C1 segment of cervical spinal cord (tissue), 14 donors: ENCODE measurements at places on chromosomes 6 and 20.

GRCh38 chr20:52383995-52384621 is 192.5 kb upstream of the ZFP64 start:
- DNase-seq: no peak

DNA sequence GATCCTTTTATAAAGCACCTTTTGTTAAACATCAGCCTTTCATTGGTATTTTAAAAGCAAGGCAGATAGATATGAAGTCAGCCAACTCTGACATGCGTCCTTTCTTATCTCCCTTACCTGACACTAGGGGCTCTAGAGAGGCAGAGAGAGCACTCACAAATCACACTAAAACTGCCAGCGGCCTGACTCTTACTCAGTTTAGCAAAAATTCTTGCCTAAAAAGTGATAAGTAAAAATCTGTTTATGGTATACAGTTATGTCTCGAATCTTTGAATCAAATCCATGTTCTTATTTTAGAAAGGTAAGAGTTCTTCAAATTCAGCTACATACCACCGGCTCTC is 10.4 kb upstream of the TDRD6 start:
- DNase-seq: no peak

- no peak for DNase-seq
Observed at GRCh38 chr6:70673054-70673453, 5.4 kb downstream of the SMAP1 start.

DNA sequence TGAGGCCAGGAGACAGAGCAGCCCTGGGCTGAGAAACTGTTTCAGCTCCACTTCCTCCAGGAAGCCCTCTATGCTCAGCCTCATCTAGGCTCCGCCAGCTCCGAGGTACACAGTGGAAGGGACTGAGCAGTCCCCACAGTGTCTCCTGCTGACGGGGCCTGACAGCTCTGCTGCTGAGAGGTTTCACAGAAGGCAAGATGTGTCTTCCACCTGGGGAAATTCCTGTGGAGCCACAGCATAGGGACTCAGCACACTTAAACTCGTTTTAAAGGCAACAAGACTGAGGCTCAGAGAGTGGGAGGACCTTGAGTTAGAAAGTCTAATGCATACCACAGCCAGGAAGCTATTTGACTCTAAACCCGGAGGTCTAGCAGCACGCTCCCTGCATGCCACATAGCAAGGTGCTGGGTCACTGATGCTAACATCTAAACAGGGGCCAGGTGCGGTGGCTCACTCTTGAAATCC is 6.8 kb downstream of the ADA start:
- no peak for DNase-seq

GRCh38 chr6:55636406-55637102 is 57.6 kb upstream of the HMGCLL1 start:
- no peak for DNase-seq

DNA sequence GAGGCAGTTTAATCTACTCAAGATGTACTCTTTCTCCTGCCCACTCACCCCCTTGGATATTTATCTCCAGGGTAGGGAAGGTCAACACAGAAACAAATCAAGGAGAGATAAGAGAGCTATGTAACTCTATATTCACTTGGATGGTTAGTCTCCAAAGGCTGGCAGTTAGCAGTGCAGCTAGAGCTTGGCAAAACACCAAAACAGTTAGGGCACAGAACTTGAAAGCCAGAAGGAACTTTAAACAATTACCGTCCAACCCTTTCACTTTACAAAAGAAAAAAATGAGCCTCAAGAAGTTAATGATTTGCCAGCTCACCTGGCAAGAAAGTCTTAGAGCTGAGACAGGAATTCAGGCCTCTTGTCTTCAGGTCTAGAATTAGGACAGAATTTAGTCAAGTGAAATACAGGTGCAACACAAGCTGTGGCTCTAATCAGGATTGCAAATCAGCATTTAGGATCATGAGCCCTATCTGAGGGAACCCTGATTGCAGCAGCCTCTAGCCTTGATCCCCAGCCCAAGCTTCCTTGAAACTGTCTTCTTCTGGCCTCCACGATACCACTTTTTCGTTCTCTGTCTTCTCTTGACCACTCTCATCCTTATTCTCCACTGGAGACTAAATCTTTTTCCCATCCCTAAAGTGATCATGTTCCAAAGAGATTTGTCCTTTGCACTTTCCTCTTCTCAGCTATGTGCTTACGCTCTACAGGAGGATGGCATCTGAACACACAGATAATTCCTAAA is 14.9 kb downstream of the NEDD9 start:
- no peak for DNase-seq

DNA sequence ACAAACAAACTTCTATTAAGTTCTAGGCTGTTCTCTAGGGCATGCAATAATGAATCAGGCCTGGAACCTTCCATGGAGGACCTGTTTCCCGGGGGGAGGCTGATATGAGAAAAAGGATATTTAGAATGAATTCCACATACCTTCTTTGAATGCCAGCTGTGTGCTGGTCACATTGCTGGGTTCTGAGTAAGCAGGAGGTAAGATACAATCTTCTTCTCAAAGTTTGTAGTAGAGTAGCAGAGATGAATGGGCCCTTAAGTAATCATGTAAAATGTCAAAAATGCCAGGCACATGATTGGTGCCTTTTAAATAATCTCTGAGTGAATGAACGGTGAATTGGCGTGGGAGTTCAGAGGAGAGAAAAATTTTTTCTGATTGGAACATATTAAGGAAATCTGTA is 47.4 kb downstream of the TGM2 start:
- DNase-seq: no peak

DNA sequence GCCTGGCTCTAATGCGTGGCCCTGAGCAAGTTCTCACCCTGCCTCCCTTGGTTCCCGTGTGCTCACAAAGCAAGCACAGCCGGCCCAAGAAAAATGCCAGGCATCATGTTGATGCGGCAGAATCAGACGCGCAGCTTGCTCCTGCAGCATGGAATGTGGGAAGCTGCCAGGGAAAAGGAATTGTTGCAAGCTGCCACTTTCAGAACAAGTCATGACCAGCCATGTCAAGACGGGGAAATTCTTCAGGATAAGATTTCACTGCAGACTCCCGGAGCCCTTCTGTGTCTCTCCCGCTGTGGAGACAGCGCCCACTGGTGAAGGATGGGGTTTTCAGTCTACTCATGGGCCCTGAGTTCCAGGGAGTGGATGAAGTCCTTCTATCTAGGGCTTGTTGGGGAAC is 4.6 kb downstream of the DACT2 start:
- no peak for DNase-seq
